ENCODE measurements at places on chromosomes 1 and 21.

DNA sequence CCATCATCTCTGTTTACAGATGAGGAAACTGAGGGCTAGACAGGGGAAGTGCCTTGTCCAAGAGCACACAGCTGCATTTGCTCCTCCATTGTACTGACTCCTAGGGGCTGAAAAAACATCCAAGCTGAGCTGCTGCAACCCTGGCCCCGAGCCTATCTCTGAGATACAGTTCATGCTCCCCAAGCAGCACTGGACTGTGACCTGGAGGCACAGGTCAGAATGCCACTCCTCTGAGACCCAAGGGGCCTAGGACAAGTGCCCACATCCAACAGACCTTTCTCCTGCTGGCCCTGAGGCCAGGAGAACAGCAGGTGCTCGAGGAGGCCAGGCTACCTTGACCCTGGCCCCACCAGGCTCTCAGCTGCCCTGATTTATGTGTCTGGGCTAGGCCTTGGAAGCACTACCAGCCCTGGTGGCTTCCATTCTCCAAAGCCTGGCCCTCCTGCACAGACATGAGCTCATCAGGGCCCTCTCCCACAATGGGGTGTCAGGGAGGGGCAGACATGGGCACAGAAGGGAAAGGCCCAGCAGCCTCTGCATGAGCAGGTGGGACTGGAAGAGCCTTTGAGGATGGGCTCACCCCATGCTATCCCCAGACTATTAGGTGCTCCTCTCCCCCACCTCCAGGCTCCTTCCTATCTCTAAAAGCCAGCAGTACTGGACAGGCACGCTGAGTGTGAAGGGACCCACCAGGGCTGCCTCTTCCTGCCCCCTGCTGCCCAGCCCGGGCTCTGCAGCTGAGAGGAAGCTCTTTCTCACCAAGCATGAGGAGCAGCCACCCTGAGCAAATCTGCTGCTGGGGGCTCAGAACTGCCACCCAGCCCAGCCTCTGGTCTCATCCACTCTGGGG lies 18.8 kb downstream of the ADGRB2 start:
- DNase-seq, result no peak

GRCh38 chr1:29136391-29136915 lies 12.8 kb upstream of the TMEM200B start:
- no peak for DNase-seq

GRCh38 chr1:210239349-210240111 lies 6.9 kb downstream of the SERTAD4 start:
- DNase-seq, result no peak

GRCh38 chr1:77373702-77374101 lies 91.9 kb downstream of the AK5 start:
- DNase-seq, result no peak

DNA sequence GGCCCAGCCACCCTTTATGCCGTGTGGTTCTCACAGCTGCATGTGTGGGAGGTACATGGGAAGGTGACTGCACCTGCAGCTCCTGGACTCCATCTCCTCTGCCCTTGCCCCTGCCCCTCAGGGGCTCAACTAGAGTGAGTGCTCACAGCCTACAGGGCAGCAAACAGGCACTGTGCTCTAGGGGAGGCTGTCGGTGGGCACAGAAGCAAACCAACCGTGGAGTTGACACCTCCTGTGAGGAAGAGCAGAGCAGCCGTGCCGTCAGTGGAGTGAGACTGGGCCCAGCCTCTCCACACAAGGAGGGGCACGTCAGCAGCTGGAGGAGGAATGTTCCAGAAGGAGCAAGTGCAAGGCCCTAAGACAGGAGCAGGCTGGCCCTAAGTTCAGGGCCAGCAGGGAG lies 32.7 kb downstream of the BMP8A start:
- no peak for DNase-seq

- no peak for DNase-seq
These were observed 592 bp downstream of the ZNF692 start for GRCh38 chr1:248858096-248858890.

GRCh38 chr1:94955767-94956632 lies 29.1 kb upstream of the CNN3 start:
- no peak for DNase-seq

DNA sequence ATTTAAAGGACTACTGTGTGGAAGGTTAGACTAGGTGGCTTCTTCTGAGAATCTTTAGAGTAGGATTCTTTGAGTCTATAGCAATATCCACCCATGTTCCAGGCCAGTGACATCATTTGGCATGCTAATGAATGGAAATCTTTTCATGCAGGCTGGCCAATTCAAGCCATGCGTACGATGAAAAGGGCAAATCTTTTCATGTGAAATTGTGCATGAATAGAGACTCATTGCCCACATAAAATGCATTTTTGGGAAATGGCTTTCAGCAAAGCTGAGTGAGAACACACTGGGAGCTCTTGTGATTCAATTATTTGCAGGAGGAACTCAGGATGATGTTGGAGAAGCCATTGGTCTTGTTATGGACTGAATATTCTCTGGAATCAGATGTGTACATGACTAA lies 324.9 kb upstream of the DAB1 start:
- DNase-seq, result no peak

GRCh38 chr1:153631047-153632022 lies 2.5 kb upstream of the CHTOP start:
- DNase-seq, result no peak

GRCh38 chr1:159000070-159000409 lies 9.7 kb upstream of the IFI16 start:
- no peak for DNase-seq

GRCh38 chr1:161153682-161154337 lies at the start of gene UFC1:
Gene UFC1 (plus strand): TSS chr1:161153978. CDS start chr1:161153998, 20 bp downstream.
- DNase-seq, result no peak

DNA sequence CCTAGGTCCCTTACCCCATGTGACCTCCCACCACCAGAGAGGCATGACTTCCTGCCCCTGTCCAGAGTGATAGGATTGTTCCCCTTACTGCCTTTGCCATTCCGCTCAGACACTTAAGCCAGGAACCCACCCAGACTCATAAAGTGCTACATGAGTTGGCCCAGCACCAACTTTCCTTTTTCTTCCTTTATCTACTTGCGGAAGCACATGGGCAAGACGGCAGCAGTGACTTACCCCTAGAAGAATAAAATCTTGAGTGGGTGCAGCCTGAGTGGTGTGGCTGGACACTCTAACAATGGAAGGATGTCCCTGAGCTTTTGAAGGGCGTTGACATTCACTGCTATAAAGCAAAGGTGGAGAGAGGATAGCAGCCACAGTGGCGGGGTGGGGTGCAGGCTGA lies 100.1 kb downstream of the MAB21L3 start:
- no peak for DNase-seq

DNA sequence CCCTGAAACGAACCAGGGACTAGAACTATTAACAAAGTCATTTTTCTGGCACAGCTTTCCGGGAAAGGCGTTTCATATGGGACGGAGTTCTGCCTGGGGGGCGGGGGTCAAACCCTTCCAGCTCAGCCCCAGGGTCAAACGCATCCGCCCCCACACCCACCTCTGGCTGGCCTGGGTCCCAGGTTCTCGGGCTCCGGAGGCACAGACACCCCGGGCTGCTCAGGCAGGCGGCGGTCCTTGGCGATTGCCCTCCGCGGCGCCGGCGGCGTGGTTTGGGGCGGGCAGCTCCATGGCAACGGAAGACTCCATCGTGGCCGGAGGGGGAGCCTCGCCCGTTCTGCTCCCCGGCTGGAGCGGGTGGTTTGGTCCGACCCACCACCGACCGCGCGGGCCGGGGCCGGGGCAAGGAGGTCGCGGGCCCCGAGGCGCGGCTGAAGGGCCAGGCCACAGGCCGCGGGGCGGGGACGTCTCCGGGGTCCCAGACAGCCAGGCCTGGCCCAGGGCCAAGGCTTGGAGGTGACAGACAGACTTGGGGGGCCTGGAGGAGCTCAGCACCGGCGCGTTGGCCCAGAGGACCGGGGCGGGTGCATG lies at the start of gene CFAP74:
Gene CFAP74 (minus strand): TSS at position 246 of the 591 bp plus-strand sequence. CDS start 12,830 bp downstream, outside the sequence.
- no peak for DNase-seq

- DNase-seq, result no peak
These were observed 730.9 kb downstream of the PTPRU start for GRCh38 chr1:29967261-29967660.

DNA sequence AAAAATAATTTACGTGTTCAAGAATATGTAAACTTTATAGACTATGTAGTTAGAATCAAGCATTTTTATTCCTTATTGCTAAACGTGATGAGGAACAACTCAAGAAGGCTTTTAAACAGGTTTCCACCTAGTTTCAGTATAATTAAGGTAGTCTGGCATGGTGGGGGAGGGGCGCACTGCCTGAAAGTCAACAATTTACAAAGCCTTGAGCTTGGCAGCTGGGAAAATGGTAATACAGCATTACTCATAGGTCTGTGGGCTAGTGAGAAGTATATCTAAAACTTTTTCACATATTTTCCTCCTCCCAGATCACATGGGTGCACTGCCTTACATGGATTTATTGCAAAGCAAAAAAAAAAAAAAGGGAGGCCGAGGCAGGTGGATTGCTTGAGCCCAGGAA lies 75.2 kb downstream of the EVI5 start:
- DNase-seq, result no peak

GRCh38 chr1:198399452-198399851 lies 141.0 kb downstream of the ATP6V1G3 start:
- no peak for DNase-seq

GRCh38 chr1:24319312-24319863 lies at the start of gene GRHL3:
Gene GRHL3 (plus strand): TSS chr1:24319357. CDS start chr1:24319552, 195 bp downstream.
- DNase-seq, result no peak

- peak; percentile 90 for DNase-seq
These were observed 36.2 kb downstream of the CLIC6 start for GRCh38 chr21:34705011-34705410.

DNA sequence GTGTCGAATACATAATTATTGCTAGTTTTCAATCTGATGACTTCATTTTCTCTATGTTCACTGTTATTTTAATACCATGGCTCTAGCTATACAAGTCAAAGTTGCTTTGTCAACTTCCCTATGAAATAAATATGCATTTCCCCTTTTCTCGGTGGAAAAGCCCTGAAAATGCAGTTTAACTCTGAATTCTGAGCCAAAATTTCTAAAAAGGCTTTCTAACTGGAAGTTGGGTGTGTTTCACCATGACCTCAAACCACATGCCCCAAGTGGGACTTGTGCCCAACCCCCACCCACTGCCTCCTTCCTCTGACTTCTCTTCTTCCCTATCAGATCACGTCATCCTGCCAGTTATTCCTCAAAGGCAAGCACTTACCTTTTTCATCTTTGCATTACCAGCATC lies 8.9 kb downstream of the MKNK1 start:
- no peak for DNase-seq

DNA sequence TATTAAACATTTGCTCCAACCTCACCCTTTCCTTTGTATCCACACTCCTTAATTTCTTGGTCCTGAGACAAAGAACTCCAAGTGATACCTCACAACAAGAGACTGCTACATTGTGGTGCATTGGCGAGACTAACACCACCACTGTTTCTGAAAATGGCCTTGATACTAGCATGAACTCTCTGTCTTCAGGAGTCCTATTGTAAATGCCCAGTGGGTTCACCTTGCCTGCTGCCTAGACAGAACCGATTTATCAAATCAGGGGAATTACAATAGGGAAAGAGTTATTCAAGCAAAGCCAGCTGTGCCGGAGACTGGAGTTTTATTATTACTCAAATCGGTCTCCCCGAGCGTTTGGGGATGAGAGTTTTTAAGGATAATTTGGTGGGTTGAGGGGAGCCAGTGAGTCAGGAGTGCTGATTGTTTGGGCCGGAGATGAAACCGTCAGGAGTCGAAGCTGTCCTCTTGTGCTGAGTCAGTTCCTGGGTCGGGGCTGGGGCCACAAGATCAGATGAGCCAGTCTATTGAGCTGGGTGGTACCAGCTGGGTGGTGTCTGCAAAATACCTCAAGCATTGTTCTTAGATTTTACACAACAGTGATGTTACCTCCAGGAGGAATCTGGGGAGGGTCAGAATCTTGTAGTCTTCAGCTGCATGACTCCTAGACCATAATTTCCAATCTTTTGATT lies 83.1 kb downstream of the DESI2 start:
- no peak for DNase-seq

DNA sequence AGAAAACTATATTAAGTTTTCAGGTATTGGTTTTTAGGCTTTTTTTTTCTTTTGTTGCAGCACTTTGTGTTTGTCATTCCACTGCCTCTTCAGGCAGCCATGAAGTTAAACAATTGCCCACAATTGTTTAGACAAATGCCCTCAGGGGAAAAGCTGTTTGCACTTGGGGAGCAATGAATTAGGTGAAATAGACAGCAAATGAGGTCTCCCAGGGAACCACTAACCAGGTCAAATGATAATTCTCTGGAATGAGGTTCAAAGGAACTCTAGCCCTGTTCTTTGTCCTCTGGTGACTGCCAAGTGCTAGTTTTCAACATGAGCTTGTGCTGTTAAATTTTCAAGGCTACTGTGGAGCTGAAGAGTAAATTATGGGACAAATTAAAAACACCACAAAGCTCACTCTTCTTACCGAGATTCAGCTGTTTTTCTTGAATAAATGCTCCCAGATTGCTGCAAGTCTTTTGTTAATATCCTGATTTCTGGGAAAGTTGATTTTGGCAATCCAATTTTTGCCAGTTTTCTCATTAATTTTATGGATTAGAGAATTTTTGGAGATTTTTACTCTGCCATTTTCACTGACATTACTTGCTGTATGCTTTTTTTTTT lies 15.1 kb upstream of the MAB21L3 start:
- DNase-seq, result no peak

DNA sequence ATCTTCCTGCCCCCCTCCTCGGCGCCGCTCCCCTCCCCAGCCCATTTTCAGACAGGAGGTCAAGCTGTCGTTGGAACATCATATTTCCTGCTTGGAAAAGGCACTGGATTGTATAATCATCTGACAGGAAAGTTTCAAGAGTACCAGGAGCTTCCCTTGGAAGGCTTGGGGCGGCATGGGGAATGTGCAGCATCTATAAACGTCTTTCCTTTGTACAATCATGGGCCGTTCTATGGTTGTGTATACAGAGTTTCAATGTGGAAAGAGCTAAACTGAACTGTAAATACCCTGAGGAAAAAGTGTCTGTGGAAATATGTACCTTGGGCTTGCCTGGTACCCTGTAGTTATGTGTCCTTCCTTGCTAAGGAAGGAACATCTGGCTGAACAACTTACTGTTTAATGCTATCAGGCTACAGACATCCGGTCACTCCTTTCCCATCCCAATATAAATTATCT lies 368.1 kb upstream of the ADGRL2 start:
- no peak for DNase-seq

- DNase-seq, result no peak
These were observed 43.4 kb downstream of the FHAD1 start for GRCh38 chr1:15290382-15290781.

GRCh38 chr1:2442661-2443060 lies 30.3 kb upstream of the PEX10 start:
- no peak for DNase-seq

DNA sequence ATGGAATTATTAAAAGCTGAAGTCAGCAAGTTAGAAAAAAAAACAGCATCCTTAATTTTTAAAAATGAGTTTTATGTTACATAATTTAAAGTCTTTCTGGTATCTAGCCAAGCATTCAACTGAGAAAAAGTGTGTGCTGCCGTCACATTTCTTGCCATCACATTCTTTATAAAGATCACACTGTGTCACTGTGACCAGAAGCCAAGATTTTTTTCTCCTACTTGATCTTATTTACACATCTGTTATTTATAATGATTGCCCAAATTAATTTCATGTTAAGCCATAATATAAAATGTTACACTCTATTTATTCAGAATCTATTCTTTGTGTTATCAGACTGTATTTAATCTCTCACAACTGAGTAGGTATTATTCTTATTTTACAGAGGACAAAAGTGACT lies 1603.7 kb downstream of the PLA2G4A start:
- no peak for DNase-seq

Measured in vagina (tissue), 2 donors.